ENCODE measurements at places on chromosomes 5 and 9.

DNA sequence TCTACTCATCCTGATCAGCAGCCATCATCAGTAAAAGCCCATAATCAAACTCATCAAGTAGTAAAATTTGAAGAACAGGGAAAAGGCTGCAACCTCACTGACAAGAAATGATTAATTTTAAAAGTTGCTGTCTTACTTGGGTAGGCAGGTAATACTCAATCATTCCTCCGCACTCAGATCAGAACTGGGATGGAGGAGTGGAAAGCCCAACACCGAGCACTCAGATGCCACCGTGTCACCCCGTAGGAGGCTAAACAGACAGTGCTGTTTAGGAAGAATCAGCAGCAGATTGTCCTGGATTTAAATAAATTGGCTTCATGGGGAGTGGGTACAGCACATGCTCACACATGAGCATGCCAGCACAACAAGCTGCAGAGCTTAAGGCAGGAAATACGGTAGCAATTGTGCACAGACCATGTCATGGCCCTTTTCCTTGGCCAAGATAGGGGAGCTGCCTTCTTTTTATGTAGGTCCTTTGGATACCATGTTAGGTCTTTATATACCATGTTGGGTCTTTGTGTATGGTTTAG is 92.6 kb upstream of the CDH6 start:
- DNase-seq, result no peak

DNA sequence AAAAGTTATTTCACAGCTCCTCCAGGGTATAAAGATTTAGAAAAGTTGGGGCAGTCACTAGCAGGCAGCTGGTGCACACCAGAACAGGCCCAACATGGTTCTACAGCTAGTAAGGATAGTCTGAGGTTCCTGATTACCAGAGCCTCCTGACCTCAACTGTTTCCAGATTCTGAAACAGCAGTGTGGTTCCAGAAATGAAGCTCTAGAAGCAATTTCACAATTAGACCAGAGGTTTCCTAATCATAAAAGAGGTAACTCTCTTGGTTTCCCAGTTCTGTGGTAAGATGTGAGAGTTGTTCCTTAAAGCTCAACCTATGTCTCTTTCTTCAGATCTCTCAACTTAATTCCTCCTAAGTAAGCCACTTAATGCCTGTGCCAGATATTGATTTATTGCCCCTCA is 11.9 kb downstream of the AGTPBP1 start:
- DNase-seq, result no peak

- DNase-seq, result no peak
Observed at GRCh38 chr5:141547488-141547887, 58.6 kb downstream of the PCDHGC5 start.

GRCh38 chr9:133707065-133707762 is 30.9 kb downstream of the SARDH start:
- no peak for DNase-seq

GRCh38 chr5:157546456-157547100 is 29.0 kb downstream of the ADAM19 start:
- DNase-seq, result no peak

- peak; percentile 79 for DNase-seq
Observed at GRCh38 chr5:136518814-136519213, 153.5 kb upstream of the TRPC7 start.

- DNase-seq, result peak; percentile 23
Observed at GRCh38 chr5:56480078-56480704, 247.1 kb upstream of the ANKRD55 start.

DNA sequence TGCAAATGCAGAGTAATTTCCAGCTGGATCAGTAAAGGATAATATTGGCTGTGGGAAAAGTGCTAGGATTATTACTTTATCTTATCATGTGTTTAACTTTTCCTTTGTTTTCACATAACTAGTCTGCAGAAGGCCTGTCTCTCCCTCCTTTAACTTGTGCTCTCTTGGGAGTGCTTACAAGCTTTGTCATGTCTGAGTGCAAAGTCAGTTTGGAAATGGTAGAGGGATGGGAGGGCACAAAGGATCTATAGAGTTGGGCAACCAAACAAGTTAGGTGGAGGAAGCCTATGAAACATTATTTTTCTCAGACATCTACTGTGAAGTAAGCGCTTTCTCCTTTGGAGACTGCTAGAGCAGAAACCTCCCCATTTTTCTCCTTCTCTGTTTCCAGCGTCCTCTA is 308.8 kb downstream of the ARHGAP26 start:
- no peak for DNase-seq

- DNase-seq, result no peak
Observed at GRCh38 chr9:24007185-24007584, 181.1 kb upstream of the ELAVL2 start.

DNA sequence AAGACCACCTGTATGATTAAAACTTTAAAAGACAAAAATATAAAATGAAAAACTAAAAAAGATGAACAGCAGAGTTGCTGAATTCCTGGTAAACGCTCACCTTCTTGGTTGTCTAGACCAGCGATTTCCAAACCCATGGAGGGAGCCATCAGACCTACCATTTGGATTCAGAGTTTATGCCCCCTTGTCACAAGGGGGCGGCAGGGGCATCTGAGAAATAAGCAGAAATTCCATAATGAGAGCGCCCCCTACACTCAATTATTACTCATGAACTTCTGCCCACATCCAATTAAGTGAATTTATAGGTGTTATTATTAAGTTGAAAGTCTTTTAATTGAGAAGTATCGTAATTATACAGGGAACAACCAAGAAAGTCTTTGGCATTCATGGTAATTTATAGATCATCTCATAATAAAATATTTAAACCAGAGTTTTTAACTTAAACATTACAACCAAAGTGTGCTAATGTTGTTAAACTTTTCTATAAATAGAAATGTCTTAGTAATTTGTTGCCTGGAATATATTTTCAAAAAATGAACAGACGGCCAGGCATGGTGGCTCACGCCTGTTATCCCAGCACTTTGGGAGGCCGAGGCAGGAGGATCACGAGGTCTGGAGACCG is 35.2 kb upstream of the SPATA31C2 start:
- DNase-seq, result peak; percentile 82

GRCh38 chr9:89461265-89461664 is 36.6 kb downstream of the SEMA4D start:
- peak; percentile 95 for DNase-seq

DNA sequence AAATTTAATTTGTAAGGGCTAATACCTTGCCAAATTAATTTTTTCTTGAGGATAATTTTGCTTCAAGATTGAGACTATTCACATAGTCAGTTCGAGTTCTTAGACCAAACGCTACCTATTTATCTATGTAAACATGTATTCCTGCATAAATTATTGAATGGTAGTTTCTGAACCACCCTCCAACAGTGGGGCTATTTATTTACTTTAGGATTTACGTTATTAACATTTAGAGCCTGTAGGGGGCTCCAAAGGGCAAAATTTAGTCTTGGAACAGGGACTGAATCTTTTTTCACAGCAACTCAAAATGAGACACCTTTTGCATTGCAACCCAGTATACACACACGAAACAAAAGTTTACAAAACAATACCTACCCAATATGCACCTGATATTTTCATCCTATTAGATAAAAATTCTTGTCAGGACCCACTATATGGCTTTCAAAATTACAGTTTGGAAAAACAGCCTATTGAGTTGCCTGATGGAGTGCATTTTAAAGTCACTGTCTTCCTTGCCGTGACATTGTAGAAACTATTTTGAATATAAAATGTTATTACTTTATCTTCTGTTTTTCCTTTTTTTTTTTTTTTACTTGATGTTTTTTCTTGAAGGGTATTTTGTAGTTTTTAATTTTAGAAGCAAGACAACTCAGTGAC is 47.1 kb upstream of the POU4F3 start:
- DNase-seq, result peak; percentile 64

DNA sequence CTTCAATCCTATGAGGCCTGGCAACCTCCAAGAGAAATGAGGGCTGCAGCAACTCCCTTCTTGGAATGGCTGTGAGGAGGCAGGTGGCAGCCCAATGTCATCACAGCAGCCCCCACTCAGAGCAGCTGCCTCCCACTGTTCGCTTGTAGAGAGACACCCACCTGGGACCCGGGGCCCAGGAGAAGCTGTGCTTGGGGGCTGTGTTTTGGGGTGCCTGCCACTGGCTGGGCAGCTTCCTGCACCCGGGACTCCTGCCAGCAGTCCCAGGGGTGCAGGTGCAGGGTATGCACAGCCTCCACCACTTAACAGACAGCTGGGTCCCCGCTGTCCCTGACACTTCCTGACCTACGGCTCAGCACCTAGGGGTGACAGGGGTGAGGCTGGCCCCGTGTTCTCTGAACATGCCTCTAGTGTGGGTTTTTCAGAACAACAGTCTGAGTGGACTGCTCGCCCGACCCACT is 26.2 kb downstream of the NIPAL4 start:
- no peak for DNase-seq

DNA sequence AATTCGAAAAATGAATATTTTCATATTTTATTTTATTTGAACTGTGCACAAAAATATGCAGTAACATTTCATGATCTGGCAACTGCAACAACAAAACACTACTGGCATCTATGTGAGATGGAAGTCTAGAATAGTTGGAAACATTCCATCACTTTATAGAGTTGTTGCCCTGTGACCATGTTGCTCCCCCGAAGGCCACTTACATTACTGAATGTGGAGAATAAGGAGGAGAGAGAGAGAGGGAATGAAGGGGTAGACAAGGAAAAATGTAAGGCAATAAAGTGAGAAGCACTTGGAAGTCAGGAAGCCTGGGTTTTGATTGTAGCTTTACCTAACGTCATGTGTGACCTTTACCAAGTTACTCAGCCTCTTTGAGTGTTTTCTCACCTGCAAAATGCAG is 437.2 kb upstream of the EDIL3 start:
- no peak for DNase-seq

GRCh38 chr9:93509084-93509483 is 55.7 kb upstream of the FAM120AOS start:
- no peak for DNase-seq

DNA sequence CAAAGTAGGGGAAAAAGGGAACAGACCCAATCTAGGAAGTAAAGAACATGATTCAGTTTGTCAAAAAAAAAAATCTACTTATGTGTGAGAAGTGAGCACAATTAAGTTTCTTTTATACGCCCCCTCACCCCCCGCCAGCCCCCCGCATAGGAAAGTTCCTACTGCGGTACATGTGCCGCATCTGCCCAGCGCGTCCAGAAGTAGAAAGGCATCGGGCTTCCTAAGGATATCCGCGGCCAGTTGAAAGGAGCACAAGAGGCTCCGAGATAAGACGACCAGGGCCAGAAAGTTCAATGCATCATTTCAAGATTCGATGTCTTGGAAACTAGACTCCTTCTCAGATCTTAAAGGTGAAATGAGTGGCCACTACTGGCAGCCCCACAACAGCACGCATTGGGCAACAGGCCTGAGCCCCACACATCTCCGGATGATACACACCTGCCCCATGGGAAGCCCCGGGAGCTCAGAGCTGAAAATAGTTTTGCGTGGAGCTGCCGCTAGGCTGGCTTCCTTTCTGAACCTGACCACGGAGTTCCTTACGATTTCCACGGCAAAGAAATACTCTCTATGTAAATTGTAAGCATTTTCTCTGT is 203.9 kb downstream of the RAB3C start:
- DNase-seq, result no peak

- peak; percentile 69 for DNase-seq
Observed at GRCh38 chr5:95935553-95936100, 26.0 kb downstream of the ELL2 start.

- no peak for DNase-seq
Observed at GRCh38 chr5:16260000-16260399, 80.4 kb upstream of the MARCHF11 start.

DNA sequence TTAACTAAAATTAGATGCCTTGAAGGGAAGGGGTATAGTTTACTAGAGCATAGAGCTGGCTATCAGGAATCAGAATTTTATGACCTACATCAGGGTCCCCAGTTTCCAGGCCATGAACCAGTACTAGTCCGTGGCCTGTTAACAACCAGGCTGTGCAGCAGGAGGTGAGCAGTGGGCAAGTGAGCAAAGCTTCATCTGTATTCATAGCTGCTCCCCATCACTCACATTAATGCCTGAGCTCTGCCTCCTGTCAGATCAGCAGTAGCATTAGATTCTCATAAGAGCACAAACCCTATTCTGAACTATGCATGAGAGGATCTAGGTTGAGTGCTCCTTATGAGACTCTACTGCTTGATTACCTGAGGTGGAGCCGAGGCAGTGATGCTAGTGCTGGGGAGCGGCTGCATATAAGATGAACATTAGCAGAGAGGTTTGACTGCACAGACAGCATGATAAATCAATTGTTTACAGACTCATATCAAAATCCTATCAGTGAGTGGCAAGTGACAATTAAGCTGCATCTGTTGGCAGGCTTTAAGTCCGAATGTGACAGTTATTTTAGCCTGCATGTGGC is 44.6 kb downstream of the TAF11L14 start:
- no peak for DNase-seq

- DNase-seq, result no peak
Observed at GRCh38 chr9:4558371-4558998, 68.2 kb downstream of the SLC1A1 start.

DNA sequence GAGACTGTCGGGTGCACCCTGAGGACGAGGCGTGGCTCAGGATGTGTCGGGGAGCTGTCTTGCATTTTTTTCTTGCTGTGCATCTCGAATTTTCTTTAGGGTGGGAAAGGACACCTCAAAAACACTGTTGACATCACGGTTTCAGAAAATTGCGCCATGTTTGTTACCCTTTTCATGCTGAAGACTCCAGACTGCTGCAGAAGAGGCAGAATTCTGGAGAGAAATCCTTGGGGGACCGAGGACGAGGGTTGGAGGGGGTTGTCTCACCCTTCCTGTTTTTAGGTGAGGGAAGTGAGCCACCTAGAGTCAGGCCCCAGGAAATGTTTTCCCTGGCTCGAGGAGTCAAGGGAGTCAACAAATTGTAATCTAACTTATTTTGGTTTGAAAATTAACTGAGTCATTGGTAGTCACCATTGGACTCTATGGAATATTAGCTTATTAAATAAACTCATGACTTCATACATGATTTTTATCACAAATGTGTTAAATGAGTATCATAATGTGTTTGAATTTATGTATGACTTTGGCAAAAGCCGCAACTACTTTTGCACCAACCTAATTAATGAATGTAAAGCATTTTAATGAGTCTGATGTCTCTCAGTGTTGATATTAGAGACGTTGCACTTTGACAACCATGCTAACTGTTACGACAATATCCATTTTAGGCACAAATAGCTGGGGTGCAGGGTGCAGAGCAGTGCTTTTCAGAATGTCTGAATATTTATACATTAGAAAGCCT is 724 bp upstream of the LYSMD3 start:
- peak; percentile 81 for DNase-seq

- no peak for DNase-seq
Observed at GRCh38 chr5:116564312-116564711, 10.3 kb downstream of the SEMA6A start.

- DNase-seq, result peak; percentile 43
Observed at GRCh38 chr5:167653645-167654106, 637.8 kb upstream of the WWC1 start.

DNA sequence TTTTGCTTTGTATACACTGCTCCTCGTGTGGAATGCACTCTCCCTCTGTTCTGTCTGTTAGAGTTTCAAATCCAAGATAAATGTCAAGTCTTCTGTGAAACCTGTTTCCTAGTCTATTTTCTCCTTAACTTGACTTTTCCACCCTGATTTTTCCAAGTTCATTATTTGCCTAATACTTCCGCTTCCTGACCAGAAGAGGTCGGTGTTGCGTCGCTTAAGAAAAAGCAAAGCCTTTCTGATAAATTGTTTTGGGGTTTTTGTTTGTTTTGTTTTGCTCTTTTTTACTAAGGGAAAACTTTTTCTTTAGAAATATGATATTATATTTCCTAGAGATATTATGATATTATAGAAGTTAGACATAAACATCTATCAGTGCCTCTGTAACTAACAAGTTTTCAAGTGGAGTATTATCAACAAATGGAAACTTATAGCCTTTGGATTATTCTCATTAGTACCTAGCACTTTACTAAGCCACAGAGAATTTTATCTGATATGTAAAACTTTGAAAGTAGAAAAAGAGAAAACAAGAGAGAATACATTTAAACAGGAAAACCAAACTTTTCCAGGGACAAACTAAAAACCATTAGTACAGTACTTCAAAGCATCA is 55.8 kb downstream of the PHAX start:
- peak; percentile 45 for DNase-seq
